ENCODE measurements at places on chromosomes 1 and 21.

DNA sequence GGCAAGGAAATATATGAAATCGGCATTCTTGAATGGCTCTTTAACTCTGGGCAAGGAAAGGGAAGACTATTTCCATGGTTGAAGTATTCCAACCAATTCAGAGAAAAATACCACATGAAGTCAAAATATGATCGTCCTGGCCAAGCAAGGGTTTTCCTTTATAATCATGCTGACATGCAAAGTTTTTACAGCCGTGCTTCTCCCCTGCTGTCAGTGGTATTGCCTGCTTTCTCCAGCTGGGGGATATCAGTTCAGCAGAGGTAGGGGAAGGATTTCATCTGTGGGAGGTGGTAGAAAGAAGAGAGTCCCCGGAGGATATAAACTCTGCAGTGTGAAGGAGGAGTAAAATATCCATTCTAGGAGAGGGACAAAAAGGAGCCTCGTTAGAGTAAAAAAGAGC, 322.8 kb downstream of the PAPPA2 start:
- no peak for DNase-seq

- no peak for DNase-seq
Measured at GRCh38 chr21:16145479-16145878, 415.7 kb downstream of the USP25 start.

DNA sequence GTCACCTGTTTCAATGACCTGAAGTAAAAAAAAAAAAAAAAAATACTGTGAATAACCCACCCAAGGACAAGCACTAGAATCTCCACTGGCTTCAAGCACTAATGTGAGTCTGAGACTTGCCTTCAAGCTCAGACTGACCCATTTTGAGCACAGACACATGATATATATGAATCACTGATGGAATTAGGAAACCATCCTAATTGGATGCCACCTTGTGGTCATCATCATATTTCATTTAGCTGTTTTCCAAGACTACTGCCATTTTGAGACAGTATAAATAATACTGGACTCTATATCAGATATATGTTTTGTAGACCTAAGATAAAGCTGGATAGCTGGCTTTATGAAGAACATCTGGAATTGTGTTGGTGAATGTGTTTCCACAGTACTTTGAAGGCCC, 1232.0 kb downstream of the KCNT2 start:
- DNase-seq, result peak; percentile 7

DNA sequence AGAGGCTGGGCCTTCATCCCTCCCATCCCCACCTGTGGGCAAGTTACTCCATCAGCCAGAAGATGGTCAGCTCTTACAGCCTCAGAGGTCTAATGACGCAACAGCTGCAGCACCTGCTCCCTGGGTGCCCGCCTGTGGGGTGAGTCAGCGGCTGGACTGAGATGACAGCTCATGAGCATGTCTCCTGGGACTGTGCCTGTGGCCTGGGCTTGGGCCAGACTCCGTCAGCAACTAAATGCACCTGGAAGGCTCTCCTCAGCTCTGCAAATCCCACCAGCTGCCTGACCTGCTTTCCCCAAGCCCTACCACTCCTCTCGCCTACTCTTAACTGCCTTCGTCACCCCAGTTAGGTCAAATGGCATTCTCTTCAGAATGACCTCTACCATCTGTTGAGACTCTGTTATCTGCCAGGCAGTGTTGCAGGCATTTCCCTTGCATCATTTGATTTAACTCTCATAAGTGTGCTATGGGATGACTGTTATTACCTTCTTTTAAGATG, 47.7 kb downstream of the ETS2 start:
- DNase-seq, result peak; percentile 40

- no peak for DNase-seq
Measured at GRCh38 chr1:180157576-180158057, 2.9 kb downstream of the QSOX1 start.

- no peak for DNase-seq
Measured at GRCh38 chr1:234670967-234671626, 61.1 kb upstream of the IRF2BP2 start.

DNA sequence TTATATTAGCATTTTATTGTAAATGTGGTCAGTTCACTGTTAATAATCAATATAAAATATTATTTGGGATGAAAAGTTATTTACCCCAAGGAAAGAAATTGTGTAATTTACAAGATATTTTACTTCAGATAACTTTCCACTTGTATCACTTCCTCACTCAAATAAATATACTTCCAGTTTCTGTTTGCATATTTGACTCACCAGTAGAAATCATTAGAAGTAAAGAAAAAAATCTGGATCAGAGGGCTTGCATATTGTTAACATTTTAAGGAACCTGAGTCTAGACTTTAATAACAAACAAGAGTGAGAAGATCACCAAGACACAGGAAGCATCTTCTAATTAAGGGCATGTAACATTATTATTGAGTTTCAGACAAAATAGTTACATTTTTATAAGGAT, 347 bp upstream of the KRTAP20-4 start:
- no peak for DNase-seq

GRCh38 chr1:157671895-157672294, 28.7 kb downstream of the FCRL3 start:
- DNase-seq, result no peak

DNA sequence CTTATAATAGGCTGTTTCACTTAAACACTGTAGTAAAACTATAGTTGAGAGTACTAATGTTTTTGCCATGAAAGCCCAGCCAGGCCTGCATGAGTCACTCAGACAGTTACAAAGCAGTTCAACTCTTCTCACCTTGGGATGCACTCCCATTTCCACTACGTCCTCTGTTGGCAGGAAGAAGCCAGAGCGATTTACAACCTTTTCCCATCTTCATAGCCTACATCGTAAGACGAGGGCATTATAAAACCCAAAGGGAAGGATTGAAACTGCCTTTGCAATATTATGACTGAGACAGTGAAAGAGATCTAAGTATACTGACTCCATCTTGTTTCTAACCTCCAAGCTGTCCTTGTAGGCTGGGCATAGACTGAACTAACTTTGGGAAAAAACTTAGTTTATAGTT, 71.8 kb upstream of the CSF1 start:
- DNase-seq, result peak; percentile 47

- DNase-seq, result no peak
Measured at GRCh38 chr1:172708452-172708851, 49.5 kb downstream of the FASLG start.

DNA sequence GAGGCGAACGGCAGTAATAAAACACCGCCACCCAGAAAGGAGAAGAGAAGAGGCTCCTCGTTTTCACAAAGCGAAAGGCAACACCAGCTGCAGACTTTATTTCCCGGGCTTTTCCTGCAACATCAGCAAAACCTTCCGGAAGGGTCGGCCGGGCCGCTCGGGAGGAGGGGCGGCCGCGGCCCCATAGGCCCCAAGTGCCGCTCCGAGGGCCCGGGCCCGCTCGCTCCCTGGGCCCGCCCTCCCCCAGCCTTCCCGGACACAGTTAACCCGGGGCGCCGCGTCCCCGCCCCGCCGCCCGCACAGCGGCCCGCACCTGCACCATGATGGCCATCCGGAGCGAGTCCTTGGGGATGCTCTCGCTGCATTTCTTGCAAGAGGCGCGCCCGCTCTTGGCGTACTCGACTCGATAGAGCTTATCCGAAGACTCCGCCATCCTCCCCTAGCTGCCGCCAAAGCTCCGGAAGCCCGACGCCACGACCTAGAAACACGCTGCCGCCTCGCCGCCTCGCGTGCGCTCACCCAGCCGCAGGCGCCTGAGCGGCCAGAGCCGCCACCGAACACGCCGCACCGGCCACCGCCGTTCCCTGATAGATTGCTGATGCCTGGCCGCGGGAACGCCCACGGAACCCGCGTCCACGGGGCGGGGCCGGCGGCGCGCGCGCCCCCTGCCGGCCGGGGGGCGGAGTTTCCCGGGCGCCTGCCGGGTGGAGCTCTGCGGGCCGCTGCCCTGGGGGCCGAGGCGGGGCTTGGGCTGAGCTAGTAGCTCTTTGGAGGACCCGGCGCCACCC, at the start of gene PARP1:
Gene PARP1 (minus strand): TSS at position 597 of the 788 bp plus-strand sequence. CDS start 164 bp downstream, at position 433.
- peak; percentile 99 for DNase-seq

DNA sequence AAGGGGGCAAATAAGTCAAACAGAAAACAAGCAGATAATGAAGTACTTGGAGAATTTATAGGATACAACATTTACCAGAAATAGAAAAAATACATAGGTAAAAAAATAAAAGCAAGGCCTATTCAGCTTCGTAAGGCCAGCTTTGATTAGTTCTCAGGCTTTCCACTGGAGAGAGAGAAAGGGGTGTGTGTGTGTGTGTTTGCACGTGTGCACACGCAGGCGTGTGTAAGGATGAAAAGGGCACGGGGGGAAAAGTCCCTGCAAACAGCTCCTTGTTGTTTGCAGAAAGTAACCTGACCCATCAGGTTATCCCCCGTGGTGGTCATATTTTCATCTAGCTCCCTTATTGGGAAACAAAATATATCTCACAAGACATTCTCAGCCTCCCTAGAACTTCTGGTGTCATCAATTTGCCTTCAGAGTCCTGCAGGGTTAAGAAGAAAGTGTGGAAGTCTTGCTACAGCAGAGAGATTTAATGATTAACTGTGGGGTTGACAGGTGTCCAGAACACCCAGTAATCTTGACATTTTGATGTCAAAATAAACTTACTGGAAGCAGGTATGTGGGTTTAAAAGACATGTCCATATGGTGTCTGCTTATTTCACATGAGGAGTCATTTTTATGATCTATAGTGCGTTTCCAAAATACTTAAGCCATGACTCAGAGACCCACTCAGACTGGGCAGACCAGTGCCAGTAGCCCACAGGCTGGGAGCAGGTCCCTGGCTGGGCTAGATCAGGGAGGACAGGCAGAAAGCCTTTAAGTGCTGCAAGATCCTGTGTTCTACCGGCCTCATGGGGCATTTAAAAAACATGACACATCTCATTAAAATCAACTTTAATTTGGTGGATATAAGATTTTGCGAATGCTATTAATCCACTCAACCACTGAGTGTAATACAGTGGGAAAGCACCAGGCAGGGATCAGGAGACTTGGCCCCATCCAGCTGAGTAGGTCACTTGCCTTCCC, 487.6 kb upstream of the CAMK1G start:
- DNase-seq, result peak; percentile 65

DNA sequence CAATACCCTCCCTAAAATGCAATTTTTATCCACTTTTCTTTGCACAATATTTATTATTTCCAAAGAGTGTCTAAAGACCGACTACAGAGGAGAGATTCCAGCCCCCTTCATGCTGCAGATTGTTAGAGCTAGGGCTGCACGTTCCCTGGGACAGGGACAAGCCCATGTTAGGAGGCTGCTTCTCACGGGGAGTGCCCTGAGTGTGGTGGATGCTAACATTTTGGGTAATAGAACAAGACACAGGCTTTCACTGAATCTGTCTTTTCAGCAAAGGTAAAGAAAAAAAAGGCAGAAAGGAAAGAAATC, 125.4 kb downstream of the RIPK4 start:
- DNase-seq, result no peak
